ENCODE measurements at places on chromosomes 5 and 9. TPM values are rescaled to one million over a fixed set of nuclear protein-coding genes. Genes with fewer than 3 reads are reported as not detected.

AMBP gene
- 1.9 TPM for total RNA-seq

STC2 gene
- total RNA-seq: 97.3 TPM

COL15A1 gene
- total RNA-seq: 0.15 TPM

TMEFF1 gene
- 3.3 TPM for total RNA-seq

CDKN2B gene
- total RNA-seq: 9.8 TPM

C5orf52 gene
- total RNA-seq: not detected

OBP2B gene
- total RNA-seq: not detected

SLC22A4 gene
- total RNA-seq: 0.59 TPM

S1PR3 gene
- 0.07 TPM for total RNA-seq

THBS4 gene
- total RNA-seq: 1.5 TPM

SAXO1 gene
- total RNA-seq: not detected

TAF11L12 gene
- total RNA-seq: not detected

HSPB3 gene
- not detected for total RNA-seq

DRD1 gene
- total RNA-seq: 0.54 TPM

RFK gene
- 35.0 TPM for total RNA-seq

CER1 gene
- total RNA-seq: not detected

CCDC152 gene
- not detected for total RNA-seq

Data from HCT116 (cell line).